ENCODE measurements at places on chromosomes 3 and 15.

- no peak for DNase-seq
Measured at GRCh38 chr3:182183716-182184430, 472.1 kb downstream of the SOX2 start.

GRCh38 chr3:52364322-52365035 lies 48.4 kb downstream of the DNAH1 start:
- no peak for DNase-seq

GRCh38 chr3:30847592-30847991 lies 46.9 kb downstream of the GADL1 start:
- DNase-seq: no peak

- DNase-seq: peak; percentile 51
Measured at GRCh38 chr15:58864602-58865424, 68.7 kb downstream of the SLTM start.

DNA sequence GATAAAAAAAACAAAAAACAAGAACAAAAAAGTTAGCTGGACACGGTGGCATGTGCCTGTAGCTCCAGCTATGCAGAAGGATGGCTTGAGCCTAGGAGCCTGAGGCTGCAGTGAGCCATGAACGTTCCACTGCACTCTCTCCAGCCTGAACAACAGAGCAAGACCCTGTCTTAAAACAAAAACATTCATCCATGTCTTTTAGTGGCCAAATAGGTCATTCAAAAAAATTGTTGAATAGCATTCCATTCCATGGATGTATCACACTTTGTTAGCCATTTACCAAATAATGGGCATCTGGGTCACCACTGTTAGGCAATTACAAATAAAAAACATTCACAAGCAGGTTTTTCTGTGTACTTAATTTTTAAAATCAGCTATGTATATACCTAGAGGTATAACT lies 139.7 kb downstream of the STAG1 start:
- no peak for DNase-seq
